Fibroblast of skin of left quadriceps (primary cell): ENCODE measurements at places on chromosomes 11 and 22.

DNA sequence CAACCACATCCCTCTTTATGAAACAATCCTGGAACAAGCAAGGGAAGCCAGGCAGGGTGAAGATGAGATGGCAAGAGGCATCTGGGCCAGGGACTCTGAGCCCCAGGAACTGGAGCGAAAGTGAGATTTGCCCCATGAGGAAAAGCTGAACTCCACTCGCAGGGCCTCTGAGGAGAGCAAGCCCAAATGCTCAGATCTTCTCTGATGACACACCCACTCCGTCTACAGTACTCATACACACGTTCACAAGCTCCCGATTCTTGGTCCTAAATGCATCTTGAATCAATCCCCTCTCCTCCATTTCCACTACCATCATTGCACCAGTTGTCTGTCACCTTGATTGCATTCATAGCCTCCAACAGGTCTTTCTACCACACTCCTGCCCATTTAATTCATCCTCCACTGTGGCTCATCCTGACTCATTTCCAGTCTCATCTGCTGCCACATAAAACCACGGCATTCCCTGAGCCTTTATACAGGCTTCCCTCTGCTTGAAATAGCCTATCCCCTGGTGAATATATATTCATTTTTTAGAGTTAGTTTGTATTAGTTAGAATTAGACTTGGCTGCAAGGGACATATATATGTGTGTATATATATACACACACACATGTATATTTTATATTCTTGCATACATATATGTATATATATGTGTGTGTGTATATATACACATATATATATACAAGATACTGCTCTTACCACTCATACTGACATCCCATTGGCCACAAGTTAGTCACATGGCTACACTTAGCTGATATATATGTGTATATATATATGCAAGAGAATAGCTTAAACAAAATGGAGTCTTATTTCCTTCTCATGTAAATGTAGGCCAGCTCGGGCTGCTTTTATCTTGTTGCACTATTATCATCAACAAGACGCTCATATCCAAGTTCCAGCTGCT is 1.4 kb upstream of the APOA5 start:
- DNase-seq, result peak; percentile 47

DNA sequence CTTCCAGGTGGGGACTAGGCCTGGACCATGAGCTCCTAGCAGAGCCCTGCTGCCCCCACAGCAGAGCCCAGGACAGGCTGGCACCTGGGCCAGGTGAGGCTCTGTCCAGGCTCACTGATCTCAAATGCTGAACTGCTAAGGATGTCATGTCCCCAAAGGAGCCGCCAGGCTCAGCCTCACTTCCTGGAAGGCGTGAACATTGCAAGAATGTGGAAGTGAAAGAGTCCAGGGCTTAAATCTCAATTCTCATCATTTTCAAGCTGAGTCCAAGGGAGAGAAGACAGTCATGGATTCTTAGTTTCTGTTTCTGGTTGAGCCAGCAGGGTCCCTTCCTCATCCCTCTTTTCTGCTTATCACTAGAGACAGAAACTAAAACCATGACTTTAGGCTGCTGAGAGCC is 5.0 kb downstream of the ASCL2 start:
- no peak for DNase-seq

DNA sequence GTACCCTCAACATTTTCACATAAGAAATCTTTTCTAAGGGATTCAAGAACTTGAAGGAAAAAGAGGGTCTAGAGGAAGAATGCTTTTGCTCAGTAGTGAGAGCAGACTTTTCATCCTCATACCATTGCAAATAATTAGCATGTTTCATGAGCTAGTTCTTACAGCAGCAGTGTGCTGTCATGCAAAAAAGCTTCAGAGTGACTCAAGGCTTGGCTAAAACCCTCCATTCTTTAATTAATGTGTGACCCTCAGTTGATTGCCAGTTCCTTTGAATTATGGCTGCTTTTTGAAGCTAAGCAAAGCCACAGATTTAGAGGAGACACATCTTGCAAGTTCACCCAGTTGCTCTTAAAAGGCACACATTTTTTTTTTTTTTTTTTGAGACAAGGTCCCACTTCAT is 36.6 kb upstream of the PCF11 start:
- DNase-seq, result peak; percentile 9

GRCh38 chr22:46911346-46911745 is 148.9 kb downstream of the TBC1D22A start:
- no peak for DNase-seq

DNA sequence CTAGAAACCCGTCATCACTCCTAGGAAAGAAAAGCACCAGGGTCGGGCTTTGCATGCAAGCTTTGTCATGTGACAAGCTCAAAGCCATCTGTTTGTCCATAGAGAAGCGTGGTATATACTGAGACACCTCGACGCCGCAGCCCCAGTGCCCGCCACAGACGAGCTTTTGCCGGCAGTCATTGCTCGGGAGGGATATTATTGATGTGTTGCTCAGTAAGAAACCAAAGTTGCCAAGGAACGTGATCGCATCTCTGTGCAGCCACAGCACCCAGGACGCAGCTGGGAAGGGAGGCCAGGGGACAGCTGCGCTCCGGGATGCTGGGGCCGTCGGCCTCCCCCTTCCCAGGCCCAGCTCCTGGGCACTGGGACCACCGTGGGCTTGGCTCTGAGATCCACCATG is 89.5 kb upstream of the KCNQ1OT1 start:
- DNase-seq, result no peak

GRCh38 chr22:26429458-26430286 is 612 bp downstream of the ASPHD2 start:
- DNase-seq, result no peak

DNA sequence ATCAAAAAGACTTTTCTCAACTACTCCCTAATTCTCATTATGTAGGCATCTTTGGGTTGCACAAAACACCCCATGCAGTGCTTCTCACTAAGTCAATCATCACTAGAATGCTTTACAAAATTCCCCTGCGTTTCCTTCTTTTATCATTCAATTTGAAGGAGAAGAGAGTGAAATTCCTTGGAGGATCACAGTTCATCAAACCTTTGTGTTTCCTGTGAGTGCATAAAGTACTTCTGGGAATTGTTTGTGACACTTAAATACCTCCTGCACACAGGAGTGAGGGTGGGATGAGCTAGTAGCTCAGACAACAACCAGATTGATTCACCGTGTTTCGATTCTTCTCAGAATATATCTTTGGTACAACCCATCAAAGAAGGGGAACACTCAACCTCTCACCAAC is 3.7 kb upstream of the OR5AR1 start:
- DNase-seq, result no peak

DNA sequence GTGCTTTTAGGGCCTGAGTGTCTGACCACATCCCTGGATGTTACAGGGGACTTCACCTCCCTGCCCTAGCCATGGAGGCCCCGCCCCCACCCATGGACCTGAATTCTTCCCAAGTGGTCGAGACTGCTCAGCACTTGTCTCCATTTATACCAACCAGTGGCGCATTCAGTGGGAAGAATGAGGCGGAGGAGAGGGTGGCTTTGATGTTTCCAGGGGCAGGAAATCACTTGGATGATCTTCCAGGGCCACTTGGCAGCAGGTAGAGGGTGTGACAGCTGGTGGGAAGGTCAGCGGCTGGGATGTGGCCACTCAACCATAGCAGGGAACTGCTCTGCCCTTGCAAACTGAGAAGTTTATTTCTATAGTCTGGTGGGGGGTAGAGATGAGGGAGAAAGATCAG is 155.1 kb upstream of the BLID start:
- no peak for DNase-seq

- DNase-seq, result no peak
These were observed 1.1 kb upstream of the CD6 start for GRCh38 chr11:60970369-60970774.

GRCh38 chr11:64341851-64342791 is 2.1 kb downstream of the CCDC88B start:
- DNase-seq, result peak; percentile 60

GRCh38 chr11:128757886-128758612 is 64.2 kb downstream of the FLI1 start:
- DNase-seq, result no peak

- no peak for DNase-seq
These were observed 54.6 kb upstream of the TREH start for GRCh38 chr11:118734031-118734430.

DNA sequence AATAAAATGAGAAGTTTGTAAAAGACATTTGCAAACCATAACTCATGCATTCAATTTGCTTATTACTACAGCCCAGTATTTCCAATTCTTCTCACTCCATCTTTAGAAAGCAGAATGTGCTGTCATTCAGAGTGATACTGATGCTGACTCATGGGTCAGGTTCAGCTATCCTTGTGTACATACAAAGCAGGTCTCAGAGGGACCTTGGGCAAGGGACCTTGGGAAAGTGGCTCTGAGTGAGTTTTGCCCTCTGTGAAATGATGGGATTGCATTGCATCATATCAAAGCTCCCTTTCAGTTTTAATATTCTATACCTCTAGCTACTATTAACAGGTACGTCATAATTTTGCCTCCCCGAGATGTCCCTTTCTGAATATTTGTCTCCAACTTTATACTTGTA is 848.7 kb downstream of the OPCML start:
- no peak for DNase-seq

DNA sequence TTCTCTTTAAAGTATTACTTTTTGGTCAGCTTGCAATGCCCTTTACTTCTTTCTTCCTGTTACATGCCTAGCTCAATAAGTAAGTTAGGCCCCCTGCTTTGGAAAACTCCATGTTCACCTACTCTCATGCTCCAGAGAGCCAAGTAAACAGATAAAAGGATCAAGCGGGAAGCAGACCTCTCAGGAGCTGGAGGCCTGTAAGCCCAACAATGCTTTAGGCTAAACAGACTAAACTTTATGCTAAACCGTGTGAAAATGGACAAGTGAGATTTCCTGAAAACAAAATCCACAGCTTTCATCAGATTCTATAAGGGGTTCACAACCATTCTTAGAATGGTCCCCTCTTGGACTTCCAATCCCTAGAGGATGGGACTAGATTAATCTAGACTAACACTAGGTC is 40.2 kb downstream of the CELF1 start:
- no peak for DNase-seq

DNA sequence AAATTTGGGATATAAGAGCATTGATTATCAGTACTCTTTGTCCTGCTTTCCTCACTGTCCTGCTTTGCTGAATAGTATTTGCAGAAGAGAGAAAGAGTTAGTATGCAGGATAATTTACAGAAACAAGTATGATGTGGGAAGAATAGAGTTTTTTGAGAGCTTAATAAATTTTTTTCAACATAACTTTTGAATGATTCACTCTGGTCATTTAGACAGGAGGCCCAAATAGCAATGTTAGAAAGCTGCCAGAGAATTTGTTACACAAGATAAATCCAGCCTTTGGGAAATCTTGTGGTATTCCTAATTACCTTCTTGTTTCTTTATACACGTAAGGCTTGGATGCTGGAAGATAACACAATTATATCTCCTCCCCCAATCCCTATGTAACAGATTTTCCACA is 484.6 kb downstream of the CNTN5 start:
- DNase-seq, result peak; percentile 75

GRCh38 chr11:111978028-111978771 is 41.1 kb downstream of the DIXDC1 start:
- peak; percentile 40 for DNase-seq

- no peak for DNase-seq
These were observed 110.8 kb downstream of the CEP164 start for GRCh38 chr11:117438371-117439000.

DNA sequence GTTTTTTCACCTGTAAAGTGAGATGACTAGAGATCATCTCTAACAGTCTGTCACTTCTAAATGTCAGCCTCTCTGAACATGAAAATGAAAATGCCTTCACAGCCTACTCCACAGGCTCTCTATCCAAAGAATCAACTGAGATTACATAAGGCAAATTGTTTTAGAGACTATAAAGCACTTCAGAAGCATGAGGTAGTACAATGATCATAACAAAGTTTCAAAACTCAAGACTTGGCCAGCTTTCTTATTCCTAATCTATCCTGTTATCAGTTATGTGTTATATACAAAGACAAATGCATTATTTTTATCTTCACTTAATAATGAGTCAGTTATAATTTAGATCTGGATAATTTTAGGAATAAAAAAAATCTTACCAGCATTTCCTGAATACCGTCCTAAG is 20.3 kb upstream of the CEP126 start:
- no peak for DNase-seq

DNA sequence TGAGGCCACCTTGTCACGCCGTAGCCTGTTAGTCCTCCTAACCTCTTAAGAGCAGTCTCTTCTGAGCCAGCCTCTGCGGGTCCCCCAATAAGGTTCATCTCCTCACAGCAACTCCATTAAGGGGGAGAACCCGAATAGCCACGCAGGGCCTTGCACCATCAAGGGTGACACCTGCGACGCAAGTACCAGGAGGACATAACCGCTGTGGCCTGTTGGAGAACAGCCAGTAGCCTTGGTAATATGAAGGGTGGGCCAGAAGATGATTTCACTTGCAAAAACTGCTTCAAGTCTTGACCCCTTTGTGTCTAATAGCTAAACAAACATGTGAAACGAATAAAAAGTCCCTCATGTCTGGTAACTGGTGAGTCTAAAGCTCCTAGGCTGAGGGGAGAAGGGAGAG is 14.8 kb downstream of the ARFGAP2 start:
- DNase-seq, result no peak

- no peak for DNase-seq
These were observed 6.6 kb downstream of the EEF1G start for GRCh38 chr11:62567018-62567633.

DNA sequence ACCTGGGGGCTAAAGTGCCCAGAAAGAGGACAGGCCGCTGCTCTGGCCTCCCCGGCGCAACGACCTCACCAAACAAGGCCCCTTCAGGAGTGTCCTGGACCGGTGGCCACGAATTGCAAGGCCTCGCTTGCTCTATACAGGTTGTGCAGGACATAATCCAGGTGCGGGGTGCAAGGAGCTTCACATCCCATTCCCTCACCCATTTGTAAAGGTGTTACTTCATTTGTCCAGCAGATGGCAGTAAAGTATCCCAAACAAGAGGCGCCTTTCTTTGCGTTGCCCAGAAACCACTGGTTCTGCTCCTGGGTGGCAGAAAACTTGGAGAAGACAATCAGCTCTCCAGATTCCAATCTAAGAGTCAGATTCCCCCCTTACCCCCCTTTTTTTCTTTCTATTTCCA is 35.9 kb upstream of the PRDM11 start:
- DNase-seq, result peak; percentile 40

GRCh38 chr11:57647372-57647771 is 2.3 kb downstream of the YPEL4 start:
- DNase-seq, result no peak

GRCh38 chr11:533586-534395 is 1.6 kb downstream of the HRAS start:
- DNase-seq, result no peak

DNA sequence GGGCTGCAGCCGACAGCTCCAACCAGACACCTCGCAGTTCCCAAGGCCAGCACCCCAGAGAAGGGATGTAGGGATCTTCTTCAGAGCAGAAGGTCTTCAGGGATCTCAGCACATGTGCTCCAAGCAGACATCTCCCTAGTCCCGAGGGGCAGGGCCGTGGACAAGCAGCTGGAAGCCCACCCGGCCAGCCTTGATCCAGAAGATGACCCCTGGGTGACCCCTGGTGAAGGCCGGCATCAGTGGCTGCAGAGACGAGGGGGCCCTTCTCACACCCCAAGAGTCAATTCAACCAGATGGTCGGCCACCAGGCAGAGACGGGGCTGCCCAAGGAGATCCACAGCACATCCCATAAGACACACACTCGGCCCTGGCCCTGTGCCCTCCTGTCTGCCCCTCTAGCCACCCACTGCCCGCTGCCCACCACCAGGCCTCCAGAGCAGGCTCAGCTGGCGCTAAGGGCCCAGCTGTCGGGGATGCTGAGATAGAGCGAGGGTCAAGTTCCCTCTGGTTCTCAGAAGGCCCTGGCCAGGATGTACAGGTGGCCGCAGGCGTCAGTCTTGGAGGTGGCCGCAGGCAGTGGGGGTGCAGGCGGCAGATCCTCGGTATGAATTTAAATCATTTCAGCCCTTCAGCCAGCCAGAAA is 168.3 kb downstream of the BRD1 start:
- no peak for DNase-seq
